CD4-positive, alpha-beta T cell treated with Interleukin-15 for 1 hour (primary cell): ENCODE measurements at places on chromosomes 2 and 18.
A peak's percentile ranks its signal among the peaks of the same experiment; 100 is the strongest.

- no peak for DNase-seq
Measured at GRCh38 chr2:43459446-43460173, 136.2 kb downstream of the THADA start.

- DNase-seq: no peak
Measured at GRCh38 chr2:232941912-232942594, 71.0 kb downstream of the NGEF start.

DNA sequence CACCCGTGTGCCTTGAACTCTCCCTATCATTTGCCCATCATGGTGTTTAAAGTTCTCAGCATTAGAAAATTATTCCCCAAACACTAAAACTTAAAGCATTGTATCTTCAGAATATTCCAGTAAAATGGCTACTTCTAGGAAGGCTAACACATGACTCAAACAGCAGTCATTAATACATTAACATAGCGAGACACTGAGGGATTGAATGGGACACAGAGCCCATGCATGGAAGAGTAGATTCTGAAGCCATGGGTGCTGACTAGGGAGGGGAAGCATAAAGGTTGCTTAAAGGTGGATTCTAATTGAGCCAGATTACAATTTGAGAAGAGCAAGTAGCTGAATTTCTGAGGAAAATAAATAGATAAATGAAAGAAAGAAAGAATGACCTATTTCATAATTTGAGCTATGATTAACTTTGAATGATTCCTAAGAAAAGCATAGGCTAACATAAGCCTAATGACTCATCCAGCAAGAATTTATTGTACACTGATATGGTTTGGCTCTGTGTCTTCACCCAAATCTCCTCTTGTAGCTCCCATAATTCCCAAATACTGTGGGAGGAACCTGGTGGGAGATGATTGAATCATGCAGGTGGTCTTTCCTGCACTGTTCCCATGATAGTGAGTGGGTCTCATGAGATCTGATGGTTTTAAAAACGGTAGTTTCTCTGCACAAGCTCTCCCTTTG, 79.8 kb upstream of the PIK3C3 start:
- DNase-seq: no peak

DNA sequence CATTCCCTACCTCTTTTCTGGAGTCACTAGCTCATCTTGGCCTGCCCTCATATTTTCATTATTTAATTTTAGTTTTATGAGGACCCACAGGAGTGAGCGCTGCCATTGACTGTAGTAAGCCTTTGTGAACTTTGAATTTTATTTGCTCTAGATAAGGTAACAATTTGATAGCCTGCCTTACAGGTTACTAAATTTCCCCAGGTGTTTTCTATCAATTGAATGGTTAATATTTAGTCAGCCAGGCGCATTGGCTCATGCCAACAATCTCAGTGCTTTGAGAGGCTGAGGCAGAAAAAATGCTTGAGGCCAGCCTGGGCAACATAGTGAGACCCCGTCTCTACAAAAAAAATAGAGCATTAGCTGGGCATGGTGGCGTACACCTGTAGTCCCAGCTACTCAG, 50.2 kb downstream of the DAW1 start:
- no peak for DNase-seq

GRCh38 chr2:120384486-120385354, 38.8 kb downstream of the INHBB start:
- DNase-seq: no peak

DNA sequence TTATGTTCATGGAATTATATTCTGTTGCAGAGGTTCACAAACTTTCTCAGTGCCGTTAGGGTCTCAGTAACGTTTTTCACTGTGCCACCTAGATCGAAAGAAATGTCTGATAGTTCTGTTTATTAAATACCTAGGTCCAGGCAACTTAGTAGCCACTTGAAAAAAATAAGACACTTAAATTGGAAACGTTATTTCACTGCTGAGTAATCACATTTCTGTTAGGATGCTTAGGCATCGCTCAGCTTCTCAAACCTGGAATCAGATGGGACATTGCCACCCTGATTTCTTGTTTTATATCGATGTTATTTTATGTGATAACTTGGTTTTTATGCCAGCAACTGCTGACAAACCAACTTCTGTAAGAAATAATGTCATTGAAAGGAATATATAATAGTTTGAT, 36.0 kb downstream of the ACTR3 start:
- no peak for DNase-seq

DNA sequence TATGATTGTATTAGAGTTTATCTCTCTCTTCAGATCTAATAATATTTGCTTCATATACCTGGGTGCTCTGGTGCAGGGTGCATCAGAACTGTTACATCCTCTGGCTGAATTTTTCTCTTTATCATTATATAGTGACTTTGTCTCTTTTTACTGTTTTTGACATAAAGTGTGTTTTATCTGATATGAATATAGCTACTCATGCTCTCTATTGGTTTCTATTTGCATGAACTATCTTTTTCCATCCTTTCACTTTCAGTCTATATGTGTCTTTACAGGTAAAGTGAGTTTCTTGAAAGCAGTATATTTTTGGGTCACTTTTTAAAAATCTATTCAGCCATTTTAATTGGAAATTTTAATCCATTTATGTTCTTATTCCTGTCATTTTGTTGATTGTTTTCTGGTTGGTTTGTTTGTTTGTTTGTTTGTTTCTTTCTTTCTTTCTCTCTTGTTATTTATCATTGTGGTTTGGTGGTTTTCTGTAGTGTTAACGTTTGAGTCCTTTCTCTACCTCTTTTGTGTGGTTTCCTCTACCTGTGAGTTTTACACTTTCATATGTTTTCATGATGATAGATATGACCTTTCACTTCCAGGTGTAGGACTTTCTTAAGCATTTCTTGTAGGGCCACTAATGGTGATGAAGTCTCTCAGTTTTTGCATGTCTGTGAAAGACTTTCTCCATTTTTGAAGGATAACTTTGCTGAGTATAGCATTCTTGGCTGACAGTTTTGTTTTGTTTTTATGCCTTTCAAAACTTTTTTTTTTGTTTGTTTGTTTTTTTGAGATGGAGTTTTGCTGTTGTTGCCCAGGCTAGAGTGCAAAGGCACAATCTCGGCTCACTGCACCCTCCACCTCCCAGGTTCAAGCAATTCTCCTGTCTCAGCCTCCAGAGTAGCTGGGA, 54.9 kb downstream of the CCNT2 start:
- no peak for DNase-seq

GRCh38 chr2:7190587-7191324, 273.5 kb downstream of the RNF144A start:
- DNase-seq: no peak

DNA sequence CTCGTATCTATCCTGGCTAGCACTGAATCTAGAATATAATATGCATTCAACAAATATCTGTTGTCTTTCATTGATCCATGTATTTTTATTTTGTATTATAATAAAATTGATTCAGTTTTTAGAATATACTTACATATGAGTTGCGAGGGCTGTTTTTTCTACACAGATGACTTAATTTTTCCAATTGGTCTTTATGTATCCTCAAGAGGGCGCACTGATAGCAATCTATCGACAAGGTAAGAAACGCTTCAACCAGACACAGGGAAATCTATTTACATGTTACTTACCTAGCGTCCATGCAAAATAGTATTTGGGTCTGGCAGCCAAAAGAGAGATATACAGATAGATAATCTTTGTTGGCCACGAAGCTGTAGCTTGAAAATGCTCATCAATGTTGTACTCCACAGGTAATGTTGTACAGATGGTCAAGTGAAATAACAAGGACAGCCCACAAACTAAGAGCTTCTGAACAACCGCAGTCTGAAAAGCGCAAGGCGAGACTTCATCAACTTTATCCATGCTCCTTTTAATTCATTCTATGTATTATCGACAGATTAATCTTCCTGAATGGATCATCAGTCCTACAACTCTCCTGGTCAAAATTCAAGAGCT, 35.5 kb upstream of the KIDINS220 start:
- no peak for DNase-seq

DNA sequence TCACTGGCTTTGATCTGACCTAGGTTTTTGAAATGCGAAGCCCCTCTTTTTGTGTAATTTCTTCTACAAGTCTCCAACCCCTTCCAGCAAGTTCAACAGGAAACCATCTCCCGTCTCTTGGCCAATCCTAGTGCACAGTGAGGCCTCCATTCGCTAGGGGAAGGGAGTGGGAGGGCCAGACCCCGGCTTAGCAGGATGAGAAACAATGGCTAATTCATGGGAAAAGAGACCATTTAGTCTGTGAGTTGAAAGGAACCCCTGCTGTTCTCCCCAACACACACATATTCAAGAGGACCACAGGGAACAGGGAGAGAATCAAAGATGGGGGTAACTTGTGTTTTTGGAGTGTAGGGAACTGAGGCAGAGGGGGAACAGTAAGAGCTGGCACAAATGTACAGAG, 83.0 kb downstream of the RTN4 start:
- DNase-seq: no peak

DNA sequence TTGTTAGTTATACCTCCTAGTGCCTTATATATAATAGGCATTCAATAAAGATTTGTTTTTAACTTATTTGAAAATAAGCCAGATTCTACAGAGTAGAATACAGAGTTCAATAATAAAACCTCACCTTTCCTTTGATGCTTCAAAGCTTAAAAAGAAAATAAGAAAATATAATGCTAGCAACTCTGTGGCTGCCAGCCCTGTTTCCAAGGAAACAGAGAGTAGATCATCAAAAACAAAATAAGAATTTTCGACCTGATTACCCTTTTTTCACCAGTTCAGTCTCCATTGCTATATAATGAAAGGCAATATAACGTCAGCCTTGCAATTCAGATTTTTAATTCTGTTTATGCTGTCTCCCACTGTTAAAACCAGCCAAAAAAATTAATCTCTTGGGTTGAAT, 8.9 kb upstream of the PGAP1 start:
- DNase-seq: no peak

DNA sequence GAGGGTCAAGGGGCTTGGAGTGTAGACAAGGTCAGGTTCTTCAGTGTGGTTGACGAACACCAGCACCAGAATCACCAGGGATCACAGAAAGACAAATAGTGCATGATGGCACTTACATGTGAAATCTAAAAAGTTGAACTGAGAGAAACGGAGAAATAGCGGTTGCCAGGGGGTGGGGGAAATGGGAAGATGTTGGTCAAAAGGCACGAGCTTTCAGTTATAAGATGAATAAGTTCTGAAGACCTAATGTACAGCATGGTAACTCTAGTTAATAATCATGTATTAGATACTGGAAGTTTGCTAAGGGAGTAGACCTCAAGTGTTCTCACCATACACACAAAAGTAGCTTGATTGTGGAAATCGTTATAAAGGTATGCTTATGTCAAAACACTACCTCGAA, 43.7 kb upstream of the DARS1 start:
- no peak for DNase-seq

DNA sequence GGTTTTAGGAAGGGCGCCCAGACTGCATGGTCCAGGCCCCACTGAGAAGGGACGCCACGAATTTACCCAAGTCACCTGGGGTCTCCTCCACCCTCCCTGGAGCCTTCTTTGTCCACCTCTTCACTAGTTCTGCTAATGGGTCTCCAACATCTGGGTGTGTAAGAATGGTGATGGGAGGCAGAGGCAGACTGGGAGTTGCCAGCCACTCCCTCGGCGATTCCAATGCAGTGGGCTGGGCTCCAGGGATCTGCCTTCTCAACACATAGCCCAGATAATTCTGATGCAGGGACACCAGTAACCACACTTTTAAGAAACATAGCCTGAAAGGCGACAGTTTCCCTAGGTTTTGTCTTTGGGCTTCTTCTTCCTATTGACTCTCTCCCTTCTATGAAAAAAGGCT, 39.1 kb downstream of the MRPL44 start:
- no peak for DNase-seq

GRCh38 chr2:28754321-28754720, 2.7 kb downstream of the PPP1CB start:
- DNase-seq: no peak

GRCh38 chr2:128312411-128312810, 6.3 kb downstream of the HS6ST1 start:
- peak; percentile 7 for DNase-seq

- DNase-seq: no peak
Measured at GRCh38 chr2:54960164-54960563, 90.1 kb downstream of the RTN4 start.

DNA sequence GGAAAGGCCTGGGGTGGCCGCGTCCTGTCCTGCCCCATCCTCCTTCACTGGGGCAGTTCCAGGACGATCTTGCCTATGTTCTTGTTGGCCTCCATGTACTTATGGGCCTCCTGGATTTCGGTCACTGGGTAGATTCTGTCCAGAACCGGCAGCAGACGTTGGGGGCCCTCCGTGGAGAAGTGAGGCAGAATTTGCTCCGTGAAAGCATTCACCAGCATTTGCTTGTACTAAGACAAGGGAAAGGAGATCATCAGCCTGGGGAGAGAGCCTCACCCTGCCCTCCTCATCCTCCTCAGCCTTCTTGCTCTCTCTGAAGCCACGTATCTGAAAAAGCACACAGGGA, 1.4 kb upstream of the SF3B6 start:
- no peak for DNase-seq

- no peak for DNase-seq
Measured at GRCh38 chr2:128818704-128819491, 500.2 kb upstream of the HS6ST1 start.

GRCh38 chr2:42935692-42936671, 143.6 kb upstream of the HAAO start:
- no peak for DNase-seq

DNA sequence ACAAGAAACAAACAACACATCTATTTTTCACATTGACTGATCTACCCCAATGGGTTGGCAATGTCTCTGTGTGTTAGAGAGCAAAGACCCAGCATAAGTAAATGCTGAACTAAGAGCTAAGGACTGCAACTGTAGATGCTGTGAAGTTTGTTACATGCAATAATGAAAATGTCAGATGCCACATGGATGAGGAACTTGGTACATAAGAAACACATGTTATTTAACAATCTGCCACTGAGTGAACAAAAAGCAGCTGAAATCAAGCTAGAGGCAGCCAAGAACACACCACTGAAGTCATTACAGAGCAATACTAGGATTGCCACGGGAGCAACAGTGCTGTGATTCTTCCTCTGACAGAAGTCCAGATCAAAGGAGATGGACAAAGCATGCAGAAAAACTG, 389.4 kb downstream of the CDH2 start:
- DNase-seq: no peak
